ENCODE measurements at places on chromosomes 5 and 9.

- DNase-seq = peak; percentile 77
Measured at GRCh38 chr9:79570448-79571308, 1.1 kb upstream of the TLE4 start.

DNA sequence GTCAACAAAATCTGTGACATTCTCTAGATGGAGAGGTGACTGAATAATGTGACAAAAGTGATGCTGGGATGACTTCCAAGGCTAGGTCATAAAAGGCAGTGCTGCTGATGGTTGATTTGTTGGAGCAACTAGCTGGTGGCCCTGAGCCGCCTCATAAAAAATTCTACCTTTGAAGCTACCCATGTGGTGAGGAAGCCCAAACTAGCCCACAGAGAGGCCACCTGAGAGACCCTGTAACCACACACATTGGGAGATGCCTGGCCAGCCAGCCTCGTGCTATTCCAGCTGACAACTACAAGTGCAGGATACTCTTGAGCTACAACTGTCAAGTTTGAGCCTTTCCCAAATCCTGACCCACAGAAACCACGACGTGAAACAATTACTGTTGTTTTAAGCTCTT, 22.7 kb downstream of the CLTA start:
- no peak for DNase-seq

DNA sequence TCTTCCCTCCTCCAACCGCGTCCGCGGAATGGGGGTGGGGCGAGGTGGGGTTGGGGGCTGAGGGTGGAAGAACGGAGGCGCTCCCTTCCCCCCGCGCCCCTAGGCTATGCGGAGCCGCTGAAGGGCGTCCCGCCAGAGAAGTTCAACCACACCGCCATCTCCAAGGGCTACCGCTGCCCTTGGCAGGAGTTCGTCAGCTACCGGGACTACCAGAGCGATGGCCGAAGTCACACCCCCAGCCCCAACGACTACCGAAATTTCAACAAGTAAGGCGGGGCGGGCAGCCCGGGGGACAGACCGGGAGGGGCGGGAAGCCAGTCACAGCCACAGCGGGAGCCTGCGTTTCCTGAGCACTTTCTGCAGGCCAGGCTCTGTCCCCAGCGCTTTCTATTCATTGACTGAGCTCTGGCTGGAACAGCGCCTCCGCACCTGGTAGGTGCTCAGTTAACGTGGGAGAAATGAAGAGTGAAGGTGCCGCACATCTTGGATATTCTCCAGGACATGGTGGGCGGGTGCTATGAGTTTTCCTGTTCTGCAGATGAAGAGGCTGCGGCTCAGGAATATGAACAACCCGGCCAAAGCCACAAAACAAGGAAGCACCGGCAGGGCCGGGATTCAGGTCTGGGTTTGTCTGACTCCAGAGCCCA, 11.3 kb downstream of the MYOZ3 start:
- peak; percentile 76 for DNase-seq

DNA sequence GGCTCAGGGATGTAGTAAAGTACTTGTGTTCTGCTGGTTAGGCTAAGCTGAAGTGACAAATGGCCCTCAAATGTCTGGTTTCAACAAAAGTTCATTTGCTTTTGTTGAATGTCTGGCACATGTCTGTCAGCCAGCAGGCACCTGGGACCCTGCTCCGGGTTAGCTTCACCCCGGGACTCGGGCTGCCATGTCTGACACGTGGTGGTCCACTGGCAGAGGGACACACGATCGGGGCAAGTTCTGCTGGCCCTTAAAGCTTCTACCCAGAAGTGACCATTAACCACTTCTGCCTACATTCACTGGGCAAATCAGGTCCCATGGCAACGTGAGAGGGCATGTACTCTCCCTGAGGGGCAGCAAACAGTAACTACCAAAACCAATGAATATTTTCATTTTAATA, 23.8 kb downstream of the POLR1E start:
- DNase-seq = no peak

DNA sequence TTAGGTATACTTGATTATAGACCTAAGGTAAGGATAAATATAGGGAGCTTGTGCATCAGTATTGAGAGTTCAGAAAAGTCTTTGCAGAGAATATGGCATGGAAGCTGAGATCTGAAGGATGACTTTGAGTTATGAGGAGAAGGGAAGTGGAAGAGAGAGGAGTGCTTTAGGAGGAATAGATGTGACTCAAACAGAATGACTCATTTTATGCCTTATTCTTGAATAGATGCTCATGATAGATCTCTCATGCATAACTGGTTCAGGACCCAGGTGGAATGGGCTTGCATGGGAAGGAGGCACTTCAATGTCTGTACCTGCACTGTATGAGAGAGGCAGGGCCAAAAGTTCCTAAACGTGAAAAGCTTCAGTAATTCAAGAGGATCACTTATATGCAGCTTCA, 103.3 kb downstream of the CWC27 start:
- DNase-seq = no peak

- DNase-seq = no peak
Measured at GRCh38 chr5:167029488-167029887, 1262.0 kb upstream of the WWC1 start.

- DNase-seq = no peak
Measured at GRCh38 chr9:14530366-14530765, 162.9 kb downstream of the ZDHHC21 start.

GRCh38 chr5:83011985-83012384, 65.2 kb downstream of the TMEM167A start:
- DNase-seq = no peak

GRCh38 chr5:66839636-66840185, 243.5 kb downstream of the MAST4 start:
- DNase-seq = no peak

- DNase-seq = no peak
Measured at GRCh38 chr5:133930061-133930812, 38.2 kb downstream of the C5orf15 start.

GRCh38 chr9:87499424-87500017, 1.9 kb downstream of the DAPK1 start:
- no peak for DNase-seq

- no peak for DNase-seq
Measured at GRCh38 chr9:97659771-97660170, 26.1 kb downstream of the NCBP1 start.

- no peak for DNase-seq
Measured at GRCh38 chr5:76380346-76381066, 22.6 kb upstream of the IQGAP2 start.

GRCh38 chr9:127452691-127453090, 1.4 kb downstream of the LRSAM1 start:
- no peak for DNase-seq

- no peak for DNase-seq
Measured at GRCh38 chr5:23367874-23368273, 139.5 kb upstream of the PRDM9 start.

GRCh38 chr5:138632900-138633489, 57.8 kb upstream of the HSPA9 start:
- peak; percentile 68 for DNase-seq

GRCh38 chr5:133251296-133252132, 199.7 kb downstream of the HSPA4 start:
- no peak for DNase-seq

DNA sequence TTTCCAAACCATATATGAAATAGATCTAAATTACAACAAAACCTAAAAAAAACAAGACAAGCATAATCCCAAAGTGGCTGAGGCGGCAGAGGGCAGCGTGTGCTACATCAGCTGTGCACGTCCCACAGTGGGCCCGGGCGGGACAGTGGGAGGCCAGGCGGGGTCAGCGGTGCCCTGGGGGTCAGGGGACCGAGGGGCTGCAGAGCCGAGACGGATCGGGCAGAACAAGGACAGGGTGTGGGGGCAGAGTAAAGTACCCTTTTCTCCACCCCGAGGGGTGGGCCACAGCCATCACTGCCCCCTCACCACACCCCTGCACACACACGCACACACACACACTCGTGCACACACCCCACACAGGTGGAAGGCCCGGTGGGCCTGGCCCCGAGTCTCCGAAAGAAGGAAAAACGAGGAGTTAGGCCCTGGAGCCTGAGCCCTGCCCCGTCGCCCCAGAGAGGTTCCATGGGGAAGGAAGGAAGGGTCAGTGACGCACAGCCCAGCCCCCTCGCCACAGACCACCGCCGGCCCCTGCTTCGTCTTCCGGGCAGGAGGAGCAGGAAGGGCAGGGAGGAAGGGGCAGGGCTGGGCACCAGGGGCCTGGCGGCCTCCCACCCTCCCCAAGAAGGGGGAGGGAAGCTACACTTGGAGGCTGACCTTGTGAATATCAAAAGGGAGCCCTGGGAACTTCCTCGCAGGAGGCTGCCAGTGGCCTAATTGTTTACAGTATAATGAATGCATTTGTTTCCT, 49.6 kb upstream of the UBAC1 start:
- no peak for DNase-seq

GRCh38 chr5:136174021-136174659, 18.8 kb downstream of the SMIM32 start:
- no peak for DNase-seq

DNA sequence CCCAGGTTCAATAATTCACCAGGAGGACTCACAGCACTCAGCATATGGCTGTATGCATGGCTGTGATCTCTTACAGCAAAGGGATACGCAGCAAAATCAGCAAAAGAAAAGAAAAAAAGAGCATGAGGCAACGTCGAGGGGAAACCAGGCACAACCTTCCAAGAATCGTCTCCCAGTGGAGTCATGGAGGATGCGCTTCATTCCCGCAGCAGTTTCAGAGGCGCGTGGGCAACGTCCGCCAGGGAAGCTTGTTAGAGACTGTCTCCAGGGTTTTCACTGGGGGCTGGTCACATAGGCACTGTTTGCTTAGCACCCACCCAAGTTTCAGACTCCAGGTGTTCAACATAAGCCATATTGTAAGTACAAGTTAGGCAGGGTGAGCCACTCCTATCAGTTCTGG, 44.6 kb downstream of the NSG2 start:
- DNase-seq = no peak

Measured in right forelimb (tissue), 1 donor.